ENCODE measurements at places on chromosomes 5 and 9.

DNA sequence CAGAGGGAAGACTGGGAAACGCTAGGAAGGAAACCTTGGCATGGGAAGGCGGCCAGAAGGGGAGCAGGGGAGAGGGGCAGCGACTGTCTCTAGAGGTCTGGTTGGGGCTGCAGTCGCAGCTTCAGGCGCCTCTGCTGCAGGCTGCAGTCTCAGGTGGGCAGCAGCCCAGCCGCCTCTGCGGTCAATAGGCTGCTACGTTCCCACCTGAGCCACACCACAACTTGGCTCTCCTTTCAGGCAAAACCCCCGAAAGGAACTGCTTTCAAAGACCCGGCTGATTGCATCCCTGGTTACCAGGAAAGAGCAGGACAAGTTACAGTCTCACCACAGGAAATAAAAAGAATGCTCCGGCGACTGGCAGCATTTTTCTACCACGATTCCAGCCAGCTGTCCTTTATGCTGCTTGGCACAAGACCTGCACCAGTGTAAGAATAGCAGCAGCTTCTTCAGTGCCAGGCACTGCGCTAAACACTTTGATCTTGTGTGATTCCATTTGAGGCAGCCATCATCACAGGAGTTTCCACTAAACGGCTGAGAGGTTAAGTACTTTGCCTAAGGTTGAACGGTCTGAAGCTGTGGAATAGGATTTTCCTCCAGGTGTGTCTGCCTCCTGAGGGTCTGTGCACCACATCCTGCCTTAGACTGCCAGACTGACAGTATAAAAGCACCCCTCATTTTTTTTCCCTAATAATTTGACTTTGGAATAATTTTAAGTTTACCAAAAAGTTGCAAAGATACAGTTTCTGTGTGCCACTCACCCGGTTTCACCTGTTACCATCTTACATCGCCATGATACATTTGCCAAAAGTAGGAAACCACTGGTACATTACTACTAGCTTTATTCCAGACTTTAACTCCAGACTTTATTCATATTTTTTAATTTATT is 7.5 kb downstream of the RPS14 start:
- DNase-seq = peak; percentile 41

DNA sequence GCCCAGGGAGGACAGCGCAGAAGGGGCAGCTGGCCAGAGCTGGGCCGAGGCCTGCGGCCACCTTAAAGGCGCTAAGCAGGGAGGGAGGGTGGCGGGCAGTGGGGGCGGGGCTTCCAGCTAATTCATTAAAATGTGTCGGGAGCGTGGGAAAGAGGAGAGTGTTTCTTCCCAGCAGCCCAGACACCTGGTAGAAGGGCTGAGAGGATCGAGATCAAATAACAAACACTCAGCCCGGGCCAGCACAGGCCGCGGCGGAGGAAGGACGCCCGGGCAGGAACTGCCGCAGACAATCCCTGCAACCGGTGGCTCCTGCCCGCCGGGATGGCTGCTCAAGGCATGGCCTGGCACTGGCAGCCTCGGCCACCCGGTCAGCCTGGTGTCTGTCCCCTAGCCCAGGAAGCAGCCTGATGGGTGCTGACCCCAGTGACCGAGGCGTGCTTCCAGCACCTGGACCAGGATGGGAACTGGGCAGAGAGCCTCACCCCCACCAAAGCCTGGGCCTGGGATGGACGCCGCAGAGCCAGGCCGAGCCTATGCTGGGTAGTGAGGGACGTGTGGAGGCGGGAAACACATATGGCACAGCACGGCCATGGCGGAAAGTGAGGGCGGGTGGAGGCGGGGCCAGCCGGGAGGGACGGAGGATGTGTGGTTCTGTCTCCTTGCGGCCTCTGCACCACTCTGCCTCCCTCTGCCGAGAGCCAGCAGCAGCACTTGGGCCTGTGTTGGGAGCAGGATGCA is 3.2 kb upstream of the NRARP start:
- no peak for DNase-seq

DNA sequence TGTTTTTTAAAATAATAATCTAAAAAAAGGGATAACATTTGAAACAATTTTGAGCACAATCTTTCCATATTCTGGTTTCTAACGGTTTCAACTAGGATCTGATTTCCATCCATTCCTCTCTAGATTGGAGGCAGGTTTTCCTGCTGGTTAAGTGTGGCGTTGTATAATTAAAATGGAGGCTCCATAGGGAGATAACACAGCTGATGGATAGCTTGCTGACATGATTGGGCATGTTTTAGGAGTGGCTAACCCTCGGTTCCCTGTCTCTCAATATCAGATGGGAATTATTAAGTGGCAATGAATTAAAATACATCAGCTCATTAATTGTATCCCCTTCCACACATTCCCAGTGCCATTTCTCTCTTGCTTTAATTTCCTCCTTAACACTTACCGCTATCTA is 209.0 kb downstream of the ALDH1A1 start:
- no peak for DNase-seq

DNA sequence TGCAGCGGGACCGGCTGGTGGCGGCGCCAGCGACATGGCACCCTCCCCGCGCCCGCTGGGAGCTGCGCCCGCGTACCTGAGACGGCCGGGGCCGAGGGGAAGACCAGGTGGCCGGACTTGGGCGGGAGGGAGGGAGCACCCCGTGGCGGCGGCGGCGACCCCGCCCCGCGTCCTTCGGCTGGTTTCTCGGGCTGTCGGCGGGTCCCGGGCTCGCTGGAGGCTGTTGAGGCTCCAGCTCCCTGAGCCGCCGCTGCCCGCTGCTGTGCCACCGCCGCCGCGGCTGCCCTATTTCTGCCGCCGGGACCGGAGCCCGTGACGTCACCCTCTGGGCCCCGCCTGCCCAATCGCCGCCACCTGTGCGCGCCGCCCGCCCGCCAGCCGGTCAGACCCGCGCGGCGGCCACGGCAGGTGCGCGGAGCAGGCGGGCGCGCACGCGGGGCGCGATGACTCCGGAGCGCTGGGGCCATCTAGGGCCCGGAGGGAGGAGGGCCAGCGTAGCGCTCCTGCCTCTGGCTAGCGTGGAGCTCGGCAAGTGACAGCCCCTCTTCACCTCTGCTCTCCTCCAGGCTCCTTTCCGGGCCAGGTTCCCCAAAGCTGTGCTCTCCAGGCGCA is at the start of gene FSTL4:
Gene FSTL4, minus strand, starts transcription at position 293 of the 612 bp plus-strand sequence.
- DNase-seq = no peak

GRCh38 chr5:115577741-115578140 is 24.5 kb downstream of the TICAM2 start:
- DNase-seq = no peak

- DNase-seq = no peak
These were observed 61.0 kb downstream of the CTSL start for GRCh38 chr9:87786876-87787275.

DNA sequence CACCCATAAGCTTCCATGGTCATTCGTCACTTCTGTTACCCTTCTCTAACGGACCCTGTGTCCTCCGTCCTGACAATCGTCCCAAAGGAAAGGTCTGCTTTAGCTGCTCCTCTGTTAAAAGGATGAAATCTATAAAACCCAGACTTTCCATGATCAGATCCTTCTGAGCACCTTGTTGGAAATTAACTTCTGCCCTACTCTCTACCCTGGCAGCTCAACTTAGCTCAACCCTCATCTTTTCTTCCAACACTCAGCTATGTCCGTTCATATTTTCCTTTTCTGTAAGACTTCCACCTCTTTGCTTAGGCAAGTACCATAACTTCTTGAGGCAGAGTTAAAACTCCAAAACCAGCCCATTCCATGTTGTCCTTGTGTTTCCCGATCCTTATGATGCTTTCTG is 205.4 kb downstream of the SPATA31A6 start:
- no peak for DNase-seq

- no peak for DNase-seq
These were observed 96.4 kb upstream of the SPOCK1 start for GRCh38 chr5:137595396-137596079.

- peak; percentile 64 for DNase-seq
These were observed 8.5 kb upstream of the CCDC187 start for GRCh38 chr9:136312436-136312835.

- no peak for DNase-seq
These were observed 12.0 kb downstream of the GDF9 start for GRCh38 chr5:132854301-132854700.

DNA sequence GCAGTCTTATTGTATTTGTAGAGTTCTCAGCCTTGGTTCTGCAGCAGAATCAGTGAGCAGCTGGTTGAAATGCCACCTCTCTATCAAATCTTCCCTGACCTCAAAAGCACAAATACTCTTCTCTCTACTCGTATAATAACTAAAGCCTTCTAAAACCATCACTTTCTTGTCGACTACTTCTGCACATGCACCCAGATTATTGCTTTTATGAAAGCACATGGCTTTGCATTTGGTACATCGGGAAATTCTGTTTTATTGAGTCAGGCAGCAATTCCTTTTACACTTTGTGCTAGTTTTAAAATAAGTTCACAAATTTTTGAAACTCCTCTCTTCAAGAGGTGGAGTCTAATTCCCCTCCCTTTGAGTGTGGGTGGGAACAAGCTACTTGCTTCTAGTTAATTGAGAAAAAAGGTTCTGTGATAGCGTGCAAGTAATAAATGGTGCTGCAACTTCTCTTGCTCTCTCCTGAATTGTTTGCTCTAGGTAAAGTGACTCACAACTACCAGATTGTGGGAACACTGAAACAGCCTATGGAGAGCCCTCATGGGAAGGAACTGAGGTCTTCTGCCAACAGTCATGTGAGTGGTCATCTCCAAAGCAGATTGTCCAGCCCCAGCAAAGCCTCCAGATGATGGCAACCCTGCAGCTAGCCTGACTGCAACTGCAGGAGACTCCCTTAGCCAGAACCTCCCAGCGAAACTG is 66.0 kb upstream of the TAF1L start:
- no peak for DNase-seq

DNA sequence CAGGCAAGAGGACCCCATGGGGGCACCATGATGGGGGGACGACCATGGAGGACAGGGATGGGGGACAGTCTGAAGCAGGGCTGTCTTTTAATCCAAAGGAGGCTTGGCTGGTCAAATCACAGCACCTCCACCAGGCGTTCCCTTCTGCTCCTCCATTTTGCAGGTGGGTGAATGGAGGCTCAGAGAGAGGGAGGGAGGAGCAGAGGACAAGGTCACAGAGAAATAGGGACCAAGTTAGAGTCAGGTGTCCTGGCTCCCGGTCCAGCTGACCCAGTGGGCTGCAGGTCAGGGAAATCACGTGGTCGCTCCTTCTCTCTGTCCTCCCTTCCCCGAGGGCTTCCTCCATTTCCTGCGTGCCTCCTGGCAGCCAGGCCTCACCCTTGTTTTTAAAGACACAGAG is 156.4 kb upstream of the SMIM23 start:
- DNase-seq = no peak

- DNase-seq = no peak
These were observed 3.7 kb upstream of the RNF44 start for GRCh38 chr5:176540956-176541337.

GRCh38 chr5:126794157-126794828 is 17.4 kb downstream of the LMNB1 start:
- DNase-seq = no peak

DNA sequence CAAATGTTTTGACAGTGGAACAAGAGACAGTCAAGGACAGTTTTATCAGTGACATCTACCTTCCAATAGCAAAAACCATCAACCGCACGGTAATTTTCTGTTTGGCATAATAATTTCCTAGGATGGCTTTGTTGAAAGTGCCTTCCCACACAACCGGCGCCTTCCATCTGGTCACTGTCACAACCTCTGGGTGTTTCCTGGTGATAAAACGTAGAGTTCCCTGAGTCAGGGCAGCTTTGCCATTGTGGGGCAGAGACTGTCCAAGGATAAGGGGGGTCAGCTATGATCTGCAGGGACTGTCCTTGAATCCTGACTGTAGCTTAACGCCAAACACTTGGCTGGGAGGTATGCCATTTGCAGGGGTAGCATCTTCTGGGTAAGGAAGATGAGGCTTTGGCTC is 47.6 kb downstream of the GGTA1 start:
- no peak for DNase-seq

- no peak for DNase-seq
These were observed 20.6 kb downstream of the FST start for GRCh38 chr5:53501054-53501453.

GRCh38 chr5:74468421-74468820 is 172.1 kb downstream of the ENC1 start:
- DNase-seq = no peak

Measured in A172 (cell line).